ENCODE measurements at places on chromosomes 6 and 20.

DNA sequence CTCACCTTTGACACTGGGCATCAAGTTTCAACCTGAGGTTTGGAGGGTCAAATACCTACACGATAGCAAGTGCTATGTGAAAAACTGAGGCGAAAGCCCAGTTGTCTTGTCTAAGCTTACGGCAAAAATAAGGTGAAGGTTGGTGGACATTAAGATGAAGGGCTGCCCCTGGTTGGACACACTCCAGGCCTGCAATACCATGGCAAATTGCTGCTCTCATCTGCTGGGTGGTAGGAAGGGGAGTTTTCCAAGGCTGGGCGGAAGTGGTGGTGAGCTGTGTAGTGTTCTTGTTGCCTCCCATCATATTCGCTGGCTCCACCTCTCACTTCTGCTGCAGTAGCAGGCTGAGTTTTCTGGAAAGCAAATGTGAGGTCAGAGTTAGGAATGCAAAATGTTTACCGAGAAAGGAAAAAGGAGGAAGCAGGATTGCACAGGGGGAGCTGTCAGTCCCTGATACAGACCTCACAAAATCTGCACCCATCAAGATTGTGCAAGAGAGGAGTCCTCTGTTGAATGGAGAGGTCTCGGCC lies 33.7 kb downstream of the SCP2D1 start:
- no peak for DNase-seq

DNA sequence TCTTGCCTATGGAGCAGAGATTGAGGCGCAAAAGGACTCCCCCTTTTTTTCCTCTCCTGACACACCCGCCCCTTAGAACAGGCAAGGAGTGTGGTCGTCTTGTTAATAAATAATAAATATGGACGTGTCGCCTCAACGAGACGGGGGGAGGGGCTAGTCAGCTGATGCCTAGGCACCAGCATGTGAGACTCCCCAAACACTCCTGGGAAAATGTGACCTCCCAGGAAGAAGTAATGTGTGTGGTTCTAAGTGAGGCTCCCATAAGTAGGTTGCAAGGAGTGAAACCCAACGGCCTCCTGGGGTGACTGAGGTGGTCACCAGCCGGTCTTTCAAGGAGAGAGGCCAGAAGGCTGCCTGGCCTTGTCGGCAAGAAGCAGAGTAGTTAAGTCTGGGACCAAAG lies 1.1 kb upstream of the FAXC start:
- DNase-seq, result no peak

DNA sequence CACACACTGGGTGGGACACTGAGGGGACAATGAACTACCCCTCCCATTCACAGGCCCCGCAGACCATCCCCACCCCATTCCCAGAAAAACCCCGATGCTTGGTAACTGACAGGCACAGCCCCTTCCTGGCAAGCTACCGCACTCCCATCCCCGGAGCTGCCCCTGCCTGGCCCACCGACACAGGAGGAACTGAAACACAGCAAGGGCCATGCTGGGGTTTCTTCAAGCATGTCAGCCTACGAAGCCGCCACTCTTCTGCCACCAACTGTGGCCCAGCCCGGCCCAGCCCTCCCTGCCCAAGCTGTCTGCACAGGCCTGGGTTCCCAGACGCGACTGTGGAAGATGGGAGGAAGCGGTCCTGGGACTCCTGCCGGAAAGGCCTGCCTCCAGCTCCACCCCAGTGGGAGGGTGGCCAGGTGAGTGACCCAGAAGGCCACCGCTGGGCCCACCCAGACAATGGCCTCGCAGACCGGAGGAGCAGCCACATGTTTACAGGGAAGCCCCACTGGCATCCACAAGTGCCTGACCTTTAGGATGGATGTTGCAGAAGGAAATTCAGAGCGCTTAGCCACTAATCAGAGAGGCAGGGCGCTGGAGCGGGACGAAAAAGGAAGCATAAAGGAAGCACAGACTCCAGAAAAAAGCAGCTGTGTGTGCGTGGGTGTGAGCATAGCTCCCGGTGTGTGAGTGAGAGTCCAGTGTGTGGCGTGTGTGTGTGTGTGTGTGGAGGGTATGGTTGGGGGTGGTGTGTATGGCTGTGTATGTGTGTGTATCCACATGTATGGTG lies 91.6 kb downstream of the PRND start:
- no peak for DNase-seq

DNA sequence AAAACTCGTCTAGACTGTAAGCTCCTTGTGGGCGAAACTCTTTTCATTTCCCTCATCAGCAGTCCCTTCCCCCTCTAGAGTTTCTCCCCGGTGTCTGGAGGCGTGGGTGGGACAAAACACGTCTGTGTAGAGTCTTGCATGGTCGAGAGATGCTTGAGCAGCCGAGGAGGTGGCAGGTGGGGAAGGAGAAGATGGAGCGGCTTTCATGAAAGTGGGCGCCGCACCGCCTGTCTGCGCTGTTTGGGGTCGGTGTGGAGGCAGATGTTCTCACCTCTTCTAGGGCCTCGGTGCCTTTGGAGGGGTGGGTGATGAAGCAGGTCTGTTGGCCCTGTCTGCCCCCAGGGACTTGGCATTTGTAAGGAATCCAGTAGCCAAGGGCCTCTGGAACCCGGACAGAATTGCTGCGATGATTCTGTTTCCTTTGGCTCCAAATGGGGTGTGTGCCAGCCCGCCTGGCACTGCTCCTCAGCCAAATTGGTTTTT lies 1.2 kb downstream of the BRPF3 start:
- no peak for DNase-seq

GRCh38 chr6:108798670-108799353 lies 49.4 kb upstream of the ARMC2 start:
- no peak for DNase-seq

GRCh38 chr20:45629496-45630100 lies at the start of gene WFDC10A:
WFDC10A (plus strand) TSS chr20:45629739; CDS start chr20:45629814, 75 bp downstream.
- DNase-seq, result no peak

GRCh38 chr6:5122504-5123112 lies 37.5 kb downstream of the PPP1R3G start:
- no peak for DNase-seq

- no peak for DNase-seq
Measured at GRCh38 chr6:53618219-53618618, 47.3 kb downstream of the KLHL31 start.

DNA sequence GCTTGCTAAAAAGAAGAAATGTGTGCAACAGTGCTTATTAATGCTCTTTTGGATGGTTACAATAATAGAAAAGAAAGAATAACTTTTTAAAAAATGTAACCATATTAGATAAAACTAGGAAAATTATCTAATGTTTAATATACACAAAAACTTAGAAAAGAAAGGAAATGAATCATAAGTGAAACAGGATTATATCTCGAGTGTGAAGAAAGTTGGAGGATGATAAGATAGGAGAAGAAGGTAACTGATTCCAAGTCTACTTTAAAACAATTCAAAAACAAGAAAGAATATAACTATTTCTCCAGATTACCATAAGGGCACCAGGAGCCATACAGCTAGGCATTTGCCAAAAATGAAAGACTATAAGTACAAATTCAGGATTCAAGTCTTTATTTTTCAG lies 73.0 kb downstream of the PHIP start:
- DNase-seq, result no peak

DNA sequence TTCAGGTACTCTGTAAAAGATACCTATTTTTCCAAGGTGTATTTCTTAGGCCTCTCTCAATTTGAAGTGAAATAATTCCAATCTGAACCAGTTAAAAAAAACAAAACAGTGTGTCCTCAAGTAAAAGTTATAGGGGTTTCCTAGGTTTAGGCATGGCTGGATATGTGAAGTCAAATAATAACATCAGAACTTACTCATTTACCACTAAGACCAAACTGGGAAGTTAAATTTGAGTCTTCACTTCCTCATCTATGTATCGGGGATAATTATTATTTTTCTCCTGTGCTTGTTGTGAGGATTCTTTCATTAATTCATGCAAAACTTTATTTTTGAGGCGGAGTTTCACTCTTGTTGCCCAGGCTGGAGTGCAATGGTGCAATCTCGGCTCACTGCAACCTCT lies 86.2 kb upstream of the PTPRK start:
- DNase-seq, result no peak

DNA sequence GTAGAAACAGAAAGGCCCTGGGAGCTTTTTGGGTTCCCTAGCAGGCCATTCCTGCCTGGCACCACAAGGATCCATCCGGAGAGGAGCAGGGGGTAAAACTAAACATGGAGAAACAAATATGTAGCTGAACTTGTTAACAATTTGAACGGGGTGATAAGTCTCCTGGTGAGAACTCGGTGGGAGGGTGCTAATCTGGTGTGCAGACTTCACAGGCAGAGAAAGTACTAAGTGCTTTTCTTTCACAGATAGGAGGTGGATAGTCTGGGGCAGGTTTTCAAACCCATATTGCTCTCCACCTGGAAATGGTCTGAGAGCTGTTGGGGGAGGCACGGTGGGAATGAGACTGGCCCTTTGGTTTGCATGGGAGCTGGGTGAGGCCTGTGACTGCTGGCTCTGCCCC lies 196.3 kb upstream of the FUT9 start:
- DNase-seq, result no peak

DNA sequence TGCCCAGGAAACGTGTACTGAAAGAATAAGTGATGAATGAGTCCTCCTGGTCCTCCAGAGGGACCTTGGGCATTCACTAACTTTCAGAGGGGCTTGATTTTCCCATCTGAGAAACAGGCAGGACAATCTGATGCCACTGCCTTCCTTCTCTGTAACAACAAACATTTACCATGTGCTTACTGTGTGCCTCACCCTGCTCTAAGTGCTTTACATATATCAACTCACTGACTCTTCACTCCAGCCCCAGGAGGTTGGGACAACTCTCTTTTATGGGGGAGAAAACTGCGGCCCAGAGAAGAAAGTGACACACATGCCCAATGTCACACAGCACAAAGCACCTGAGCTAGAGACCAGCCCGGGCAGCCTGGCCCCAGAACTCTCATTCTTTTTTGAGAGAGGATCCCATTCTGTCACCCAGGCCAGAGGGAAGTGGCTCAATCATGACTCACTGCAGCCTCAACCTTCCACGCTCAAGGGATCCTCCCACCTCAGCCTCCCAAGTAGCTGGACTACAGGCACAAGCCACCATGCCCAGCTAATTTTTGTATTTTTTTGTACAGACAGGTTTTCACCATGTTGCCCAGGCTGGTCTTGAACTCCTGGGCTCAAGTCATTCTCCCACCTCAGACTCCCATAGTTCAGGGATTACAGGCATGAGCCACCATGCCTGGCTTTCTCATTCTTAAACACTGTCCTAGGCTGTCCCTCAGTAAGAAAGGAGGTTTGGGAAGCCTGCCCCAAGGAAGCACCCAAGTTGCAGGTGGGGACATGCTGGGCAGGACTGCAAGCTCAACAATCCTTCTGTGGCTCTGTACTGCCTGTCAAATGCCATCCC lies 38.0 kb downstream of the NOL4L start:
- DNase-seq, result no peak

DNA sequence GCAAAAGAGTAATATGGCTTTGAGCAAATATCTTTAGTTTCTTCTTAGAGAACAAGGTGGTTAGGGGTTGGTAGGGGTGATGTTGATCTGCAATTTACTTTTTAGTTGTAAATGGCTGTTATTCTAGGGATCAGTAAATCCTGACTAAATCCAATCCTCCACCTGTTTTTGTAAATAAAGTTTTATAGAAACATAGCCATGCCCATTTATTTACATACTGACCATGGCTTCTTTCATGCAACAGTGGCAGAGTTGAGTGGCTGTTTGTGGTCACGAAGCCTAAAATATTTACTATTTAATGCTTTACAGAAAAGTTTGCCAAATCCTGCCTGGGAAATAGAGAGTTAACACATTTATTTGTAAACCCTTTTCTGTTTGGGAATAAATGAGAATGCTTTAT lies 14.7 kb downstream of the HIVEP1 start:
- no peak for DNase-seq

DNA sequence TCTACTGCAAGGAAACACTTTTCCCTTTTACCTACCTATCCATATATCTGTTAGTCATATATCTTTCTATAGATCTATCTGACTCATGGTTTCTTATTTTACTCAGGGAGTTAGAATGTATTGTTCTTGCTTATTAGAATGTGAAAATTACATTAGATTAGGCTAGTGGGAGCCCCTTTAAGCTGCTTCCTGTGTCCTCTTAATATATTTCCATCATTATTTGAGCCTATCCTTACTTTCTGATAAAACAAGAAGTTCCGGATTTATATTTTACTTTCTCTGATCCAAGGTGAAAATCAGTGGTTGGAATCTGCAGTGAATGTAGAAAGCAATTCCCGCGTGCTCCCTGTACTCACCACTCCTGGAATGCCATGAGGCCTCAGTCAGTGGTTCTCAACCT lies 31.0 kb downstream of the CST2 start:
- no peak for DNase-seq

DNA sequence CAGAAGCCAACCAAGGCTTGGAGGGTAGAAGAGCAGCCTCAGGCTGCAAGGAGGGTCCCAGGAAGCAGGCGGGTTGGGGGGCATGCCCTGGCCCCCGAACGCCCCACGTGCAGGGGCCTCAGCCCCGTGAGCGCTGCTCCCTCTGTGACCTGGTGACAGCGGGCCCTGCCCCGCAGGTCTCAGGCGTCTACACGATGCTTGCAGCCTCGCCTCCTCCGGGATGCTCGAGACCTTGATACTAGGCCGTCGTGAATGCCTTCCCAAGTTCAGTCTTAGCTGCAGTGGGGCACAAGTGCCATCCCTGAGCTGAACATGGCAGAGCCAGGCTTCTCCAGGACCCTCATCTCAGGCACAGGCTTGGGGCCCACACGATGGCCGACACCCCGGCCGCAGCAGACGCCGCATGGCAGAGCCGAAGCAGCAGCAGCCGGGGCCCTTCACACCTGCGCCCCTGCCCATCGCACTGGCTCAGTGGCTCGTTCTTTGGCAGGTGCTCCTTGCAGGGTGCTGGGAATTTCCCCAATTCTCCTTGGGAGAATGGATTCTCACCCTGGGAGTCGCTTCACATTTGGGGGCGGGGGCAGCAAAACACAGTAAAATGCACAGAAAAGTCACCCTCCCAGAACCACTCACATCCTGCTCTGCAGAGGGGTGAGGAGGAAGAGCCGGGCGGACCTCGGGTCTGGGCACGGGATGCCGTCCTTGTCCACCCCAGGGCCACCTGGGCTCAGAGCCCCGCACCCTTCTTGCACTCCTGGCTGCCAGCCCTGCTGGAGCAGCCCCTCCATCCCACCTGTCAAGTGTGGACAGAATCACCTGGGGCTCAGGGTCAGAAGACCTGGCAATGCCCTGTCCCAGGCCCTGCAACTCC lies 161.8 kb downstream of the DLL1 start:
- no peak for DNase-seq

DNA sequence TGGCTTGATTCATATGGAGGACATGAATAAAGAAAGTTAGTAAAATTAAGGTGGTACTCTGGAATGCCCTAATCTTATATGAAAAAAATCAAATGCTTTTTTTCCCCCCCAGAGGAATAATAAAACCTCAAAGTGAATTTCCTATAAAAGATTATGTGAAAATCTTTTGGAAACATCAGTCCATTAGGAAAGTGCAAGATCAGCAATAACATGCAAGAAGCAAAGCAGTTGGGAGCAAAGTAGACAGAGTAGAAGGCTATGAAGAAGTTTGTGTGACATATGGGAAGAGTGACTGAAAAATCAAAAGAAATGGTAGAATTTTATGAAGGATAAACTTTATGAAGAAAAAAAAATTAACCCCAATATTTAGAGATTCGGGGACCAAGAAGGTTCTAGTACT lies 998.0 kb upstream of the EPHA7 start:
- no peak for DNase-seq

Measured in stimulated activated CD4-positive, alpha-beta T cell treated with anti-CD3 and anti-CD28 coated beads, TNF-alpha, amount 100 ng/mL, for 1 hour (primary cell).